ENCODE measurements at places on chromosomes 11 and 22.
A peak's percentile ranks its signal among the peaks of the same experiment; 100 is the strongest.

- DNase-seq, result no peak
These were observed 21.1 kb upstream of the UPK3A start for GRCh38 chr22:45263463-45264269.

DNA sequence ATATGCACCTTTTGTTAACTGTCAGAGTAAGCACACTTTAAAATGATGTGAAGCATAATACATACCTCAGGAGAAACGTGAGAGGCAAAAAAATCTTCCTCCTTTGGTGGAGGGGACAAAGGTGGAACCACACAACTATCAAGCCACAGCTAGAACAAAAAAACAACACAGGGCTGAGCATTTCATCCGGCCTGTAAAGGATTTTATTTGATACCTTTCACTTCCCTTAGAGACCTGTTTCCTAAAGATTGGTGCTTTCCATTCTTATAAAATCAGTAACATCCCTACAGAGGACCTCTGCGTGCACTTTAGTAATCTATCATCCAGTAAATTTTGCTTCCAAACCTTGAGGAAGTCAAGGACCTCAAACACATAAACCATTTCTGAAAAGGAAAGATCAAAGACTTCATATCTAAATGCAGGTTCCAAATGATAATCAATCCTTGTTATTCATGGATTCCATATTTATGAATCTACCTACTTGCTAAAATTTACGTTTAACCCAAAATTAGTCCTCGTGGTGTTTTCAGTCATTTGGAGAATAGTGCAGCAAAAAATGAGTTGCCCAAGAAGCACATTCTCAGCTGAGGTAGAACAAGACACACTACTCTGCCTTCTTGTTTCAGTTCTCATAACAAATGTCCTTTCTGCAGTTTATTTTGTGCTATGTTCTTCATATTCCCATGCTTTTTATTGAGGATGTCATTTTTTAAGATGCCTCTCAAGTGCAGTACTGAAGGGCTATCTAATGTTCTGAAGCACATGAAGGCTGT, 22.7 kb downstream of the ARFGAP3 start:
- DNase-seq, result no peak

- DNase-seq, result no peak
These were observed 265.7 kb downstream of the OR4C45 start for GRCh38 chr11:50298182-50298988.

DNA sequence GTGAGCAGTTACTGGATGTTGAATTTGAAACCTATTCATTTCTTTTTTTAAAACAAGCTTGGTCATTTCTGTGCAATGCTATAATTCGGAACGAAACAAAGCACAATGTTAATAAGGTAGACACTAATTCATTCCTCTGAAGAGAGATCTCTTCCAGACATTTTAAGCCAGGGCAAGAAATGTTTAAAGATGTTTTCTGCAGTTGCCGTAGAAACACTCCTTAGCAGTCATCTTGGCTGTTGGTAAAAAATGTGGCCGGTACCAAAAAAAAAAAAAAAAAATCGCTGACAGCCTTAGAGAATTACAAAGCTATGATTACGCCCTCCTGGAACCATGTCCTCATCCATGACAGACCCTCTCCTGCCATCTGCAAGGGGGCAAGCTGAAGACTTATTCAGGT, 66.4 kb upstream of the TTC12 start:
- DNase-seq, result no peak

- no peak for DNase-seq
These were observed 60.6 kb upstream of the RDX start for GRCh38 chr11:110356762-110357671.

- DNase-seq, result no peak
These were observed 89.6 kb downstream of the CSNK2A3 start for GRCh38 chr11:11263238-11264005.

GRCh38 chr11:72736452-72737069, 15.6 kb downstream of the ARAP1 start:
- DNase-seq, result peak; percentile 69

GRCh38 chr11:17388609-17389210, at the start of gene KCNJ11:
Gene KCNJ11, minus strand, starts transcription at chr11:17388659. Its CDS starts 568 bp downstream, at chr11:17388091.
- DNase-seq, result no peak

DNA sequence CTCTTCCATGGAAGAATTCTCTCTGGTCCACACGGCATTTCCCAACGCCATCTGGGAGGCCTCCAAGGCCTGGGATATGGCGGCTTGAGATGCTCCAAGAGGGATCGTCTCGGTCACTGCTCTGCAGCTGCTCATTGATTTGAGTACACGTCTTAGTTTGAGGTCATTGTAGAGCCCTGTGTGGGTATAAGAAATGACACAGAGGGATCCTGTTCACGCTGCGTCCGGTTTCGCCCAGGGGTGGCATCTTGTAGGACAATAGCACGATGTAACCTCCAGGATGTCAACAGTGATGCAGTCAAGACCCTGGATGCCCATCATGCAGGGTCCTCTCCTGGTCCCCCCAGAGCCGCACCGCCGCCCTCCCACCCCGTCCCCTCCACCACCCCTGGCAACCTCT, 564.6 kb downstream of the BRD1 start:
- no peak for DNase-seq

- DNase-seq, result no peak
These were observed 2.0 kb downstream of the NAA40 start for GRCh38 chr11:63940786-63941185.

GRCh38 chr22:43126501-43127165, 16.1 kb downstream of the BIK start:
- no peak for DNase-seq

Data from CD4-positive, alpha-beta T cell treated with Interleukin-2 at 100 ng/mL for 4 hours (primary cell).